ENCODE measurements at places on chromosomes 6 and 20.

DNA sequence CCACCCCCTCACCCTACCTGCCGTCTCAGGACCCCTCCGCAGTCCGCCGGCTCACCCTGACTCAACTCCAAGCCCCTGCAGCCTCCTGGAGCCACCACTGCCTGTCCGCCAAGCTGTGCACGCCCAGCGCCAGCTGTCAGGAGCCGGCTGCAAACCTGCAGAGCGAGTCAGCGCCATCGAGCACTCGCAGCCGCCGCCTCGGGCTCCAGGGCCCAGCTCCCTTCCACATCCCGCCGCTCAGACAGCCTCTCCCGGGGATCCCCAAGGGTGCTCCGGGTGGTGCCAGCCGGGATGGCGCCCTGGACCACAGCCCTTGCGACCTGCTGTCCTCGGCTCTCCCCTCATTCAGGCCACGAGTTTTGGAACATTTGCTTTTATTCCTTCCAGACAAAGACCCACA lies 4.3 kb downstream of the TNNC2 start:
- no peak for DNase-seq

- DNase-seq = no peak
Observed at GRCh38 chr6:167238146-167238693, 52.9 kb upstream of the UNC93A start.

DNA sequence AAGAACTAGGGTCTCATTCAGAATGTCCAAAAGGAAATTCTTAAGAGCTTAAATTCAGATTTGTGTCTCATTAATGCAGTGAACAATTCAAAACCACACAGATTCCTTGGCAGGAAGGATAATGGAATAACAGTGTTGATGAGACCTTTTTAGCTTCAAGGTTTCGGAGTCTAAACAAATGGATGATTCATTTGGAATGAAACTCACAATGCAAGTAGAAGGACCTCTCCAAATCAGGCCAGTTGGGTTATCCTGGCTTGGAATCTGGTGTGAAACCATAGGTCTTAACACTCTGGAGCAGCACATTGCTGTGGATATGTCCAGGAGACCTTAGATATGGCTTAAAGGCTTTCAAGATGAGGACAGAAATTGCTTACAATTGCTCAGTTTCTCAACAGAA lies 44.9 kb downstream of the KCTD20 start:
- DNase-seq = no peak

DNA sequence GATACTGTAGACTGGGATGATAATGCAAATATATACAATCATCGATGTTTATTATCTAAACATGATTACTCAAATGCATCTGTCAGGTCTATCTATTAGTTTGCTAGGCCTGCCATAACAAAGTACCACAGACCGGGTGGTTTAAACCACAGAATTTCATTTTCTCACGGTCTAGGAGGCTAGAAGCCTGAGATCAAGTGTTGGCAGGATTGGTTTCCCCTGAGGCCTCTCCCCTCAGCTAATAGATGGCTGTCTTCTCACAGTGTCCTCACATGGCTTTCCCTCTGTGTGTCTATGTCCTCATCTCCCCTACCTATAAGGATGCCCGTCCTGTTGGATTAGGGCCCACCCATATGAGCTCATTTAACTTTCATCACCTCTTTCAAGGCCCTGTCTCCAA lies 512.6 kb upstream of the SLC35B3 start:
- DNase-seq = no peak

- DNase-seq = no peak
Observed at GRCh38 chr6:161850562-161850961, 576.7 kb upstream of the AGPAT4 start.

DNA sequence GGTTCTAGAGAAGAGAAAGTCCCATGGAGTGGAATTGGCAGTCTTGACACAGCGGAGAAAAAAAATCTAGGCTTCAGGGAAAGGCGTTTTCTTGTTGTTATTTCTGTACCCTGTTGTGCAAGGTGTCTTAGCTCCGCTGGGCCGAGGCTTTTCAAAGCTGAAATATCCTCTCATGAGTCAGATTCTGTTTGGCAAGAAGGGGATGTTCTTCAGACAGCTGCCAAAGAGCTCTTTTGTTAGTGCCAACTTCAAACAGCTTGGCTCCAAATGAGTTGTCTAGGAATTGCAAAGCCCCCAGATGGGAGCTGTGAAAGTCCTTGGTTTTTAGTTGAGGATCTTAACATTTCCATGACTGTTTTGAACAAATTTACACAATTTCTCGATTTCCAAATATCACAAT lies 45.6 kb downstream of the LRRN4 start:
- DNase-seq = peak; percentile 15

DNA sequence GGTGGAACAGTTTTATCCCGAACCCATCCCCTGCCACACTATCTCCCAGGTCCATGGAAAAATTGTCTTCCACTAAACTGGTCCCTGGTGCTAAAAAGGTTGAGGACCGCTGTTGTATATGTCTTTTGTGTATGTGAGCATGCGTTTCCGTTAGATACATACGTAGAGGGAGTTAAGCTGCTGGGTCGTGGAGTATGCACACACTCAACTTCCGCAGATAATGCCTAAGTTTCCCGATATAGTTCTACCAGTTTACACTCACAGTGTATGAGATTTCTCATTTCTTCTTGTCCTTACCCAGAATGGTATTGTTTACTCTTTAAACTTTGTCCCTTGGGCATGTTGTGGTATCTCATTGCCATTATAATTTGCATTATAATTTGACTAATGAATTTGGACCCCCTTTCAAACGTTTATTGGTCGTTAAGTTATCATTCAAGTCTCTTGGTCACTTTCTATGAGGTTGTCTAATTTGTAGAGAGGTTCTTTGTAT lies 50.5 kb upstream of the SCAF8 start:
- DNase-seq = no peak

- DNase-seq = no peak
Observed at GRCh38 chr20:41386502-41387427, 20.1 kb upstream of the EMILIN3 start.

DNA sequence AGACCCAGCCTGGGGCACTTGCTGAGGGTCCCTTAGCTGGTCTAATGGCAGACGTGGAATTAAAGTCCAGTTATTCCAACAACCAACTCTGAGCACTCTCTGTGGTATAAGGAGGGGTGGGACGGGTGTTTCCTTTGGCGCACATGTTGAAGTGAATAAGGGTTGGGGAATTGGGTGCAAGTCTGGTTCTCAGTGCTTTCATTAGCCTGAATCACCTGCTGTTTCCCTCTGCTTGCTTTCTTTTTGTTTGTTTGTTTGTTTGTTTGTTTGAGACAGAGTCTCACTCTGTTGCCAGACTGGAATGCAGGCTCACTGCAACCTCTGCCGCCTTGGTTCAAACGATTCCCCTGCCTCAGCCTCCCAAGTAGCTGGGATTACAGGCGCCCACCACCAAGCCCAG lies 110.1 kb downstream of the TNFAIP3 start:
- no peak for DNase-seq

DNA sequence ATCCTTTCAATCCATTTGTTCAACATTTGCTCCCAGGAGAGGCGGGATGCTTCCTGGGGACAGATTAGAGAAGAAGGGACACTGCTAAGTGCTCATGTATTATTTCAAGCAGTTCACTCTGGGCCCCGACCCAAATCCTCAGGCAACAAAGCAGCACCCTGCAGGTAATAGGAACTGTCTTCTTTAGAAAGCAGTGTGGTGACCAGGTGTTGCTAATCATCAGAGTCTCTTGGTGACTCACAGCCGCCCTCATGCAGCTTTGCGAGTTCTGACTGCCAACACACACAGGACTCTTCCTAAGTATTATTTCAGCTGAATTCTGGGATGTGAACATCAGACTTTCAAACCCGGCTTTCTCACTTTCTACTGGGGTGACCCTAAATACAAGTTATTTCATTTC lies 356.4 kb downstream of the PRKN start:
- DNase-seq = no peak

- DNase-seq = no peak
Observed at GRCh38 chr20:36728986-36729385, 16.9 kb downstream of the NDRG3 start.

- no peak for DNase-seq
Observed at GRCh38 chr6:160391419-160392116, 43.4 kb downstream of the SLC22A3 start.

- DNase-seq = no peak
Observed at GRCh38 chr6:126529637-126530362, 189.9 kb downstream of the CENPW start.

DNA sequence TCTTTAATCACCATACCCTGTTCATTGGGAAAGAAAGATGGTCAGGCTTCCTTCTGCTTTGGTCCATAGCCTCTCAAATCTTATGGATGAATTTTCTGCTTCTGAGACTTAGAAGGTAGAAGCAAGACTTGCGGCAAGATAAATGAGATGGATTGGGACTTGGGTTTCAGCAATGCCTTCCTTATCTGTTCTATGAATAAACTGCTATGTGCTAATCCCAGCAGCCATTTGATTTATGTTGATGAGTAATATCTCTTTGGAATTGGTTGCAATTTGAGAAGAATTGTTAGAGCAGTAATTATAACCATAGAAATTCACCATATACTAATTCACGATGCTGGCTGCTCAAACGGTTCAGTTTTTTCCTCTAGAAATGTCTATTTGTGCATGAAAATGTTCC lies 48.3 kb downstream of the TXLNB start:
- DNase-seq = no peak

DNA sequence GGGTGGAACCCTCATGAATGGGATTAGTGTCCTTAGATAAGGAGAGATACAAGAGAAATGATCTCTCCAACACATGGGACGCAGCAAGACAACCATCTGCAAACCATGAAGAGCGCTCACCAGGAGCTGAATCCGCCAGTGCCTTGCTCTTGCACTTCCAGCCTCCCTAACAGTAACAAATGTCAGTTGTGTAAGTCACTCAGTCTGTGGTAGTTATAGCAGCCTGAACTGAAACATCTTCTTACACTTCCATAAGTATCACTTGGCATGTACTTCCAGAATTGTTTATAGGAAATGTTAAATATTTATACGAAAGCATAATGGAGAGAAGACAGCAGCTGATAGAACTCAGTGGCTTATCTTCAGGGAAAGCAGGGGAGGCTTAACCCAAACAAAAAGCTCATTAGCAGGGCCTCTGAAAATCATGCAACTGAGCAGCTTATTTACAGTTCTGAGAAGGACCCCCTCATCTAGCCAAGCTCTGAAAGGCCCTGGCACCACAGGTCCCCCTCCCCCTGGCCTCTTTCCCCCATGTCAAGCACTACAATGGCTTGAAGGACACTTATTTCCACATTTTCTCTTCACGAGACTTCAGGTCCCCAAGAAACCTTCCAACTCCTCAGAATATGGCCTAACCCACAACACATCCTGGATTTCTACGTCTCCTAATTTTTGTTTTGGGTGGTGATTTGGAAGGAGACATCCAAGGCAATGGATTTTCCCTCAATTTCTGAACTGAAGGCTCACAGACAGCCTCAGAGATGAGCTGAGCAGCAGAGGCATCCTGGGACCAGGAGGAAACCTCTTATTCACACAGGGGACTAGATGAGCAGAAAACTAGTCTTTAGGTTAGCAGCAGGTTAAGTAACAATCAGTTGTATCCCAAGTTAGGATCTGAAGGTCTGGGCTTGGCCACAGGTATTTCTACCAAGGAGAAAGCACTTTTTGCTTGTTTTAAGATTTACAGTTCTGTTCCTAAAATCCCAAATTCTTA lies 49.1 kb downstream of the GCLC start:
- no peak for DNase-seq

DNA sequence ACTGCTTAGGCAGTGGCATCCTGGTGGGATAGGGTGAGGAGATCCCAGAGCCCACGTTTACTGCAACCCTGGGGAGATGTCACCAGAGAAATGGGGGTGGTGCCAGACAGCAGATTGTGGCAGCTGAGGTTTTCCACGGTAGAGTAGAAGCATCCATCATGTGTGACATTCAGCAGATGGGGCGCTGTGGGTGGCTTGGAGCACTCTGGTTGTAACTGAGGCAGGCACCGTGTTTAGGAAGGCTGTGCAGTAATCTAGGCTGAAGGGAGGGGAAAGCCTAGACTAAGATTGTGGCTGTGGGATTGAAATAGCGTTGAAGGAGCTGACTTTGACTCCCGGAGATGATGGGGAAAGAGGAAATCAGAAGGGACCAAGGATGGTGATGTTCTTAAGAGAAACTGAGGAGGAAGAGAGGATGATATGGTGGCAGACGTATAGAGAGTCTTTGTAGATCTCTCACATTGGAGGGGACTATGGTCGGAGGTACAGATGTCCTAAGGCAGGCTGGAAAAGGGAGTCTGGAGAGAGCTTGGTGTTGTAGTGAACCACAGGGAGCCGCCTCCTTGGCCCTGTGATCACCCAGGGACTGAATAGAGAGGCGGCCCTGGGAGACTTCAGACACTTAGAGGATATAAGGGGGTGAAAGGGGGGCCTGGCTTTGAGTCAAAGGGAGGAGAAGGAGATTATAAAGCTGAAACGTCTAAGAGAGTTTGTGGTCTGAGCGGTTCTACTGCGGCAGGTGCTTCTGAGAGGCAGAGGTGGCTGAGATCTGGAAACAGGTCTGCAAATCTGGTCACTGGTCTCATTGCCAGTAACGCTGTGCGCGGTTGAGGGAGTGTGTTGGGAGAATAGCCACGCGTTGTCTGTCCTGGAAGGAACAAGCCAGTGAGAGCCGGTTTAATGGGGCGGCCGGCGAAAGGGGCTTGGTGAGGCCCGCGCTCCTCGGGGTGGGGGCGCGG lies 792 bp upstream of the MICA start:
- no peak for DNase-seq

- DNase-seq = no peak
Observed at GRCh38 chr6:52489881-52490280, 69.7 kb downstream of the EFHC1 start.

DNA sequence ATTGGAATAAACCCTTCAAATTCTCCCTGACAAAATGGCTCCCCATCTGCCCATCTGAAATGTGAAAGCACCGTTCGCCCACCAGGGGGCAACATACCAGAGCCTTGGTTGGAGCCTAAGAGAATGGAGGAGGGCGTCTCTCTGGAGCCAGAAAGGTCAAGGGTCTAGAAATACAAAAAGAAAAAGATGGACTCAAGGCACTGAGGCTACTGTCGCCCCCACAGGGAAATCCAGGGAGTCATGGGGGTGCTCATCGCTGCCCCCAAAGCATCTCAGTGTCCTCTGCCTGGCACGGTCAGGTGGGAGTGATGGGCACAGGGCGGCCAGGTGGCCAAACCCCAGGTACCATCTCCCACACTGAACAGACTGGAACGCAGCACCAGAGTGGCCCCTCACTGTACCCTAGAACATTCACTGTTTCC lies 136.3 kb downstream of the ZMYND8 start:
- DNase-seq = no peak

DNA sequence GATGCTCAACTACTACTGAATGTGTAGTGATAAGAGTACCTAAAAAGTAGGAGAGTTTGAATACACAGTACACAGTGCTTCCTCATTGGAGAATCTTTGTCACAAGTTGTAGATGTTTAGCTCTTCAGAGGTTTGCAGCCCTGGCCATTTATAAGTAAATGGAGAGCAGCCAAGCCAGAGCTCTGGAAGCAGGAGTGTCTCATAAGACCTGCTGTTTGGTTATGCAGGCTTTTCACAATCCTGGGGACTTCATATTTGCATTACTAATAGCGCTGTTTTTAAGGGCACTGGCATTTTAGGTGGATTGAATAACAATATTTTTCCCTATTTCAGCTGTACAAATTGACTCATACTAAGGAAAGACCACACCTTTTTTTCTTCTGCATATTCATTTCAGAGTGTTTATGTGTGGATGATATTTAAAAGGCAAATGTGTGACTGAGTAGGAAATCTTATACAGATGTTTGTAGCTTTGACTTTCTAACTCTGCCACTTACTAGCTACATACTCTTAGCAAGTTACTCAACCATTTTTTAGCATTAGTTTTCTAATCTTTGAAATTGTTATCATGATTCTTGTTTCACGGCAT lies 730.5 kb upstream of the MAP3K7 start:
- no peak for DNase-seq
